ENCODE measurements at places on chromosomes 12 and 14. TPM values are rescaled to one million over a fixed set of nuclear protein-coding genes. Genes with fewer than 3 reads are reported as not detected.
A peak's percentile ranks its signal among the peaks of the same experiment; 100 is the strongest.

- no peak for DNase-seq
Measured at GRCh38 chr12:96327889-96328288, 72.3 kb downstream of the CDK17 start.

DNA sequence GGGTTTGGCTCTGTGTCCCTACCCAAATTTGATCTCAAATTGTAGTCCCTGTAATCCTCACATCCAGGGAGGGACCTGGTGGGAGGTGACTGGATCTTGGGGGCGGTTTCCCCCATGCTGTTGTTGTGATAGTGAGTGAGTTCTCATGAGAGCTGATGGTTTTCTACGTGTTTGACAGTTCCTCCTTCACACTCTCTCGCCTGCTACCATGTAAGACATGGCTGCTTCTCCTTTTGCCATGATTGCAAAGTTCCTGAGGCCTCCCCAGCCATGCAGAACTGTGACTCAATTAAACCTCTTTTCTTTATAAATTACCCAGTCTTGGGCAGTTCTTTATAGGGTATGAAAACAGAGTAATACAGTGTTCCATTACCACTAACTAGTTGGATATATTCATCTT lies 10.3 kb upstream of the LRRC23 start:
- DNase-seq, result no peak

The FAM186B gene
- total RNA-seq, result 3.8 TPM

DNA sequence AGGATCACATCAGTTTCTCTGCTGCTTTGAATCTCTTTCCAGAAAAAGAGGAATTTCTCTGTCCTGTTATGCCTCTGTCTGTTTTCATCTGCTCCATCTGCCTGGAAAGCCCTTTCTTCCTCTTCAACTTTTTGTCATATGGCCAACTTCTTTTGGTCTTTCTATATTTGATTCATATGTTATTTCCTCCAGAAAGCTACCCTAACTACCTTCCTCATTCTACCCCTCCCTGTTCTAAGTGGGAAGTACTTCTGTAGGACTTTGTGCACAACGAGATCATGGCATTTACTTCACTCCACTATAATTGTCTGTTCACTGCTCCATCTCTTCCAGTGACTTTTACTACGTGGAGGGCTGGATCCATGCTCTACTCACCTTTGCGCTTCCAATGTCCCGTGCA lies 5.9 kb downstream of the CLEC4D start:
- no peak for DNase-seq

DNA sequence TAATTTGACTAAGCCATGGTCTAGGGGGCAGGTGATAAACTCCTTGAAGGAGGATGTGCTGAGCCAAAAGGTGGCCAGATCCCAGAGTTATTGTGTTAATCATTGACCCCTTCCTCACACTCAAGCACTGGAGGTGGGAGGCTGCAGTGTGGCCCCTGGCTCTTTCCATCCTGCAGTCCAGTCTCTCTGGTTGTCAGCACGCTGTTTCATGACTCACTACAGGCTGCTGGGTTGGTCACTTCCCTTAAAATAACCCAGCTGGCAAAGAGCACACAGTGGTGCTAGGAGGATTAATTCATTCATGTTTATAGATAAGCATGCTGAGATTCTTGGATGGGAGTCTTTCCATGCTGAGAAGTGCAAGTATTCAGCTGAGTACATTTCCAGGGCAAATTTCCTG lies 228.9 kb downstream of the ANO2 start:
- DNase-seq, result no peak

GRCh38 chr12:92701441-92701840 lies 1.3 kb upstream of the PLEKHG7 start:
- no peak for DNase-seq

The FERMT2 gene
- 47.1 TPM for total RNA-seq

DNA sequence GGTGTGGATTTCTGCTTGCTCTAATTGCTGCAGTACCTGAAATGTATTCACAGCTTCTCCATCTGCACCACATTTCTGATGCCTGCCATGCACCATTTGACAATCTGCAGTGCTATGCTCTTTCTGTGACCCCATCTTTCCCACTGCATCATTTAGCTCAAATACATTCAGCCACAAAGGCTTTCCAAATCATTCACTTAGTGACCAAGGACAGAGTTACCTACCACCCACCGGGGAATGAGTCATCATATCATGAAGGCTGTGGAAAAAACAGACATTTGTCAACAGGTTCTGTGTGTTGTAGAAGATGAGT lies 465.5 kb upstream of the ATP2B1 start:
- peak; percentile 35 for DNase-seq

The HPD gene
- total RNA-seq, result not detected

DNA sequence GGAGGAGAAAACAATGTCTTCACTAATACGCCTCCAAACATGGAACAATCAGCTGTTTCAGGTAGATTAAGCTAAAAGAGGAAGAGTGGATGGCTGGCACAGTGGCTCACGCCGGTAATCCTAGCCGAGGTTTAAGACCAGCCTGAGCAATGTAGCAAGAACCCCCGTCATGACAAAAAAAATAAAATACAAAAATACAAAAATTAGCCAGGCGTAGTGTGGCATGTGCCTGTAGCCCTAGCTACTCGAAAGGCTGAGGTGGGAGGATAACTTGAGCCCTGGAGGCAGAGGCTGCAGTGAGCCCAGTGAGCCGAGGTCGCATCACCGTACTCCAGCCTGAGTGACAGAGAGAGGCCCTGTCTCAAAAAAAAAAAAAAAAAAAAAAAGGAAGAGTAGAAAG lies 1.2 kb upstream of the MED13L start:
- no peak for DNase-seq

The SAMD15 gene
- 2.1 TPM for total RNA-seq

The ACTN1 gene
- total RNA-seq, result 127 TPM

DNA sequence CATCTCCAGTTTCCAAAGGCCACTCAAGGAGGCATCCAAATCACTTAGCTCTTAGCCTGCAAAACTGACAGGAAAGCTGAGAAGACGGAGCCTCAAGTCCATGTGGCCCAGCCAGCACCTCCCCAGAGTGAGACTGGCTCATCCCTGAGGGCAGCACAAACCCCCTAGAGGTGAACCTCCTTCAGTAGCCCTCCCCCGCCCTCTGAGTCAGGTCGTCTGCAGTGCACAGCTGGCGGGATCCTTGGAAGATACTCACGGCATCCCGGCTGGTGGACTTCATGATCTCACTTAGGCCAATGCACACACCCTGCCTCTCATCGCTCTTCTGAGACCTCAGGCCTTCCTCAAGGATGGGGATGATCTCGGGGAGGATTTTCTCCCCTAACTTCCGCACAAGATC lies 24.1 kb upstream of the RAB35 start:
- DNase-seq, result no peak

DNA sequence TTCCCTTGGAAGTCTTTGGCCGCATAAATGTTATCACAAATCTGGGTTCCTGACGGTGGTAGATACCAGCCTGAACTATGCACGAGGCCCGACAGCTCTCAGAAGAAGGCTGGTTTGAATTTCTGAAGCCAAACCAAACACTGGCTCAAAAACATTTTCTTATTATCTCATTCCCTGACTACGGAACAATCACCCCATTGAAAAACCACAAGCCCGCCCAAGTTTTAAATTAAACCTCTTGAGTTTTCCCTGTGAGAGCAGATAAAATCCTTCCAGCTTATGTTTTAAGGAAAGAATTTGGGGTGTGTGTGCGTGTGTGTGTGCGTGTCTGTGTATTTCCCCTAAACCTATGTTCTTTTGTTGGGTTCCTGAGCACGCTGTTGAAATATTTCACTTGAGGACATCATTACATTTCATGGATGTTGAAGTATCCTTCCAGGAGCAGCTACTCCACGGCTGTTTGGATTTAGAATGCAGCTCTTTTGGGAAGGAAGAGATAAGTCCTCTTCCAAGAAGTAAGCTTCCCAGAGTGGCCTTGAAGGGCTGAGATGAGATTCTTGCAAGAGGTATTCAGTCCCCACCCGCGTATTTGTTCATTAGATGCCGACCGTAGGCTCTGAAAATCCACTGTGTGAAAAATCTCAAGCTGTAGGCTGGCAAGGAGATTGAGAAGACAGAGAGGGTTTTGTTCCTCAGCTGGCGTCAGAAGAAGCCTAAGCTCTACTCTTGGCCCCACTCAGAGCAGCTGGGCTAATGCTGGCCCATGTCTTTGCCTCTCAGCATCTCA lies 131.0 kb upstream of the NCOR2 start:
- DNase-seq, result no peak

DNA sequence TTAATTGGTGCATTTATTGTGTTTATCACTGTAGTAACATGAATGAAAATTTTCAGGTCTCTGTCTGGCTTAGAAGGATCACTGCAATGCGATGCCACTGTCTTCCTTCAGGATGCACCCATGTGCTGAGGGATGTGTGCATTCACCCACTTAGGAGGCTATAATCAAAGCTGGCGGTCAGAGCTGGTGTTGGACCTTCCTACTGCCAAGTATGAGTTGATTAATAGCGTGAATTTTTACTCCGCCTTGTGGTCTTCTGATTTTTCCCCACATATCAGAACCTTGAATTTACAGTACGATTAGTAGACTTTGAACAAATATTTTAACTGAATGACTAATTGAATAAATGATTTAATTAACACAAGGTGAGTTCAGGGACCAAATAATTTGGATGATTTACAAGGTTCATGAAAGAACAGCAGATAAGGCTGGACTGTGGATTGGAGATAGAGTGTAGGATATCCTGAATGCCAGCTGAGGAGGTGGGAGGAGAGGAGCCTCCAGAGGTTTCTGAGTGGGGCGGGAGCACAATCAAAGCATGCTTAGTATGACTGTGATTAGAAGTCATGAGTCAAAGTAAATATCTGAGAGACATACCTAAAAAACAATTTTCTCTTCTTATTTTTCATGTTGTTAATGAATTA lies 50.1 kb downstream of the RERG start:
- no peak for DNase-seq

The POTEM gene
- not detected for total RNA-seq

The GLT1D1 gene
- total RNA-seq, result not detected
